Cardiac muscle cell (in vitro differentiated cells and primary cell): ENCODE measurements at places on chromosomes 5 and 9. TPM values are rescaled to one million over a fixed set of nuclear protein-coding genes. Genes with fewer than 3 reads are reported as not detected.

Gene GMCL2
- not detected in 2 replicates for polyA plus RNA-seq

Gene INSYN2B
- polyA plus RNA-seq = 1.6 and 1.7 TPM in 2 replicates

Gene B4GALT1
- polyA plus RNA-seq = 22.1 and 30.0 TPM in 2 replicates

Gene STX17
- 20.4 and 27.4 TPM in 2 replicates for polyA plus RNA-seq

Gene AKNA
- polyA plus RNA-seq = 5.7 and 10.1 TPM in 2 replicates

Gene PCDHGA9
- 0.04 and 0.70 TPM in 2 replicates for polyA plus RNA-seq

Gene TEK
- 0.60 and 2.5 TPM in 2 replicates for polyA plus RNA-seq

Gene INSL4
- polyA plus RNA-seq = not detected in 2 replicates

Gene PLAC8L1
- 1.1 and 1.2 TPM in 2 replicates for polyA plus RNA-seq

Gene PTGES2
- polyA plus RNA-seq = 206 and 240 TPM in 2 replicates

Gene ARSK
- polyA plus RNA-seq = 11.1 and 16.6 TPM in 2 replicates

Gene INSL6
- polyA plus RNA-seq = 0.14 TPM in 1 of 2 replicates, not detected in the other

Gene PPP3R2
- polyA plus RNA-seq = not detected in 2 replicates

Gene ARID3C
- 1.4 TPM in 1 of 2 replicates, not detected in the other for polyA plus RNA-seq
